ENCODE measurements at places on chromosomes 11 and 22.

GRCh38 chr11:203945-204586 lies 3.1 kb downstream of the BET1L start:
- DNase-seq: no peak

DNA sequence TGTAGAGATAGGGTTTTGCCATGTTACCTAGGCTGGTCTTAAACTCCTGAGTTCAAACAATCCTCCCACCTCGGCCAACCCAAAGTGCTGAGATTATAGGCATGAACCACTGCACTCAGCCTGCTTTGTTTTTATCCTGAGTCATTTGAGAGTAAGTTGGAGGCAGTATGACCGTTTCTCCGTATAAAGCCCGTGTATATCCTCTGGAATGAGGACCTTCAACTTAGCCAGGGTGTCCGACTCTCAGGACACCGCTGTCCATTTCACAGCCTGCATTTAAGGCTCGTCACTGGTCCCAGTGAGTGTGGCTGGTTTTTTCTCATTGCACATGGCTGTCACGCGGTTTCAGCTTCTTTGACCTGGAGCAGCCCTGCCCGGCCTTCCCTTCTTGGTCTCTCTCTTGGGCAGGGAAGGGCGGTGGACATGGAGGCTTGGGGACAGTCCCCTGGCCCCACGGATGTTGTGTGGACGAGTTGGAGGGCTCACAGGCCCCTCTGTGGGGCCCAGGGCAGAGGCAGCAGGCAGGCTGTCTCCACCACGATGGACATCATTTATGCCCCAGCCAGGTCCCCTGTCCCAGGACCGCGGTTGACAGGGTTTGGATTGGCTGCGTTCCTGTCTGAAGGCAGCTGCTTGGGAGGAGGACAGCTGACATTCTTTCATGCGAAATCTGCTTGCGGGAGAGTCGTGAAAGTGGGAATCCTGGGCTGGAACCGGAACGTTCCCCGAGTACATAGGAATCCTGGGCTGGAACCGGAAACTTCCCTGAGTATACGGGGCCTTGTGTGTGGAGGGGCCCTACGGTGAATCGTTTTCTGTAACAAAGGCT lies 93.3 kb downstream of the KCNQ1 start:
- DNase-seq: no peak

DNA sequence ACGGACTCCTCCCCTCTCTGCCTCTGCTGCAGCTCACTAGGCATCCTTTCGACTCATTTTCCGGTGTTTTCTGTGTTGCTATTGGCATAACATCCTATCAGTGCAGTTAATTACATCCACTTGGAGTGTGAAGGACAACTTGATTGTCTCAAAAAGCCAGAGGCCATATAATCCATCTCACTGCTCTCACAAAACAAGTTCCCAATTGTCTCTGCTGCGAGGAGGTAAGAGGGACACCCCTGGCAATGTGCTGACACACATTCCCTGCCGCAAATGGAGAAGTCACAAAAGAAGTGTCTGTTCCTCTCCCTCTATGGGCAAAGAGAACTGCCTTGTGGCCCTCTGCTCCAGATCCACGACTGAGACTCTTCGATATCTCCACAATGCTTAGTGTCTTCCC lies 618.4 kb downstream of the OPCML start:
- DNase-seq: no peak

DNA sequence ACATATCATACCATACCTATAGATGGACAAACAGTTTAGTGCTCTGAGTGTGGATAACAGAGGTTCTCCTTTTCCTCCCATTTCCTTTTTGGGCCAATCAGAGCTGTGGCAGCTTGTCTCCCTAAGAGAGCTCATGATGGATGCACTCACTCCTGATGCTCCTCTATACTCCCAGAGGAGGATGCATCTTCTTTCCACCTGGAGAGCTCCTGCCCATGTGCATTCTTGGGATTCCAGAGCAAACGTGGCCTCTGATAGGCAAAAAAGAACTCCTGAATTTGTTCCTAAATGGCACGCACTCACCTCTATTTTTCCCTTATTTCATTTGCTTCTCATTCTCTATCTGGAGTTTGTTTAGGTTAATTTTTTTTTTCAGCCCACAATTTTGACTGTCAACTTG lies 2.9 kb downstream of the MRGPRX3 start:
- DNase-seq: no peak

- no peak for DNase-seq
These were observed 86.5 kb upstream of the E2F8 start for GRCh38 chr11:19327280-19327679.

GRCh38 chr11:112537026-112537425 lies 276.4 kb upstream of the PLET1 start:
- no peak for DNase-seq

DNA sequence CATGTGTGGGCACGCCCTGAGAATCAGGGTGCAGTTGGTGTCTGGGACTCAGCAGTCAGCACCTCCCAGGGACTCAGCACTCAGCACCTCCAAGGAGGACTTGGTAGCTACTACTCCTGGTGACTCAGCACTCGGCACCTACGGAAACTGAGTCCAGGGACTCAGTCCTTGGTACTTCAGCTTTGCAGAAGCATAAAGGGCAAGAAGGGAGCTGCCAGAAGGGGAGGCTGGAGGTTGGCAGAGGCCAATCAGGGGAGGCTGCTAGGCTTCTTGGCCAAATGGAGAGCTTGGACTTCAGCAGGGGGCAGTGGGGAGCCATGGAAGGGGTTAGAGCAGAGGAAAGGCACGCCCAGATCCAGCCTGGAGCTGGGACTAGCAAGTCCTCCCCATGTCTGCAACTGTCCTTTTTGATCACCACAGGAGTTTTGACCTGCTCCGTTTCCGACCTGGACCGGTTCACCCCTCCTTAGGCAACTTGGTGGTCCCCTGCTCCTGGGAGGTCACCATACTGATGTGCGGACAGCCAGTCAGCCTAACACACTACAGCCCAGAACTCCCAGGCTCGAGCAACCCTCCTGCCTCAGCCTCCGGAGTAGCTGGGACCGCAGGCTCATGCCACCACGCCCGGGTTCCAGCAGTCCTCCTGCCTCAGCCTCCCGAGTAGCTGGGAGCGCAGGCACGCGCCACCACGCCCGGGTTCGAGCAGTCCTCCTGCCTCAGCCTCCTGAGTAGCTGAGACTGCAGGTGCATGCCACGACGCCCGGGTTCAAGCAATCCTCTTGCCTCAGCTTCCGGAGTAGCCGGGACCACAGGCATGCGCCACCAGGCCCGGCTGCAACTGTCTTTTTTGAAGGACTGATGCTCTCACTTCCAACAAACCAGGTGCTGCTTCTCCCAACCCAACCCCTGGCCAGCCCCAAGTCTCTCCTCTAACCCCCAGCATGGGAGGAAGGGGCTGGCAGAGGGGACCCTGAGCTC lies 1.5 kb downstream of the ANO9 start:
- no peak for DNase-seq

GRCh38 chr11:8242499-8243280 lies 21.0 kb downstream of the LMO1 start:
- no peak for DNase-seq

- DNase-seq: no peak
These were observed 18.6 kb downstream of the CTTN start for GRCh38 chr11:70416881-70417280.

GRCh38 chr11:61815790-61816735 lies 740 bp downstream of the FADS1 start:
- DNase-seq: peak; percentile 70

- DNase-seq: no peak
These were observed 180.6 kb downstream of the ADAMTS15 start for GRCh38 chr11:130629039-130629438.

DNA sequence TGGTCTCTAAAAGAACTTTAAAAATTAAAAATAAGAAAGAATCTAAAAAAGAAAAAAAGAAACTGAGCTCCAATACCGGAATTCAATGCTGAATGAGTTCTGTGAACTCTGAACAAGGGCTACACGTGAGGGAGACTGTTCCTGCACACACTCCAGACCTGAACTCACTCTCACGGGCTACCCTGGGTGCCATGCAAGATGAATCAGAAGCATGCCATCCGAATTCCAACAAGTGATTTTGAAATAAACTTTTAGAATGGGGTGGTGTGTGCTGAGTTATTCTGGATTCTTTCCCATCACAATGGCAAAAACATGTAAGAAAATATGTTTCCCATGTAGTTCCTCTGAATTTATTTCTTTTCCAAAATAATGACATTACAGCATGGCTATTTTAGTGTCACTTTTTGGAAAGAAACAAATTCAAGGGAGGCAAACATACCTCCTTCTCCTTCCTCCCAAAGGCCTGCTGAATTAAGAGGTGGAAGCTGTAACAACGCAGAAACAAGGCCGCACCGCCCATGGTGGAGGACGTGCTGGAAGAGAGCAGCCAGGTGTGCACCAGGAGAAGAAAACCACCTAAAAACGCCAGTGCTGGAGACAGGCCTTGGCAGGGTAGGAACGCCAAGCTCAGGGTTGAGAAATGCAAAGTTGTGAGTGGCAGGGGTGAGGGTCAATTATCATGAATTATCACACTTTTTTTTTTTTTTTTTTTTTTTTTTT lies 63.2 kb upstream of the ARFGAP3 start:
- DNase-seq: peak; percentile 40

- peak; percentile 70 for DNase-seq
These were observed 142.4 kb downstream of the KIRREL3 start for GRCh38 chr11:126857860-126858808.

GRCh38 chr11:68722143-68722542 lies 29.2 kb downstream of the TESMIN start:
- no peak for DNase-seq

DNA sequence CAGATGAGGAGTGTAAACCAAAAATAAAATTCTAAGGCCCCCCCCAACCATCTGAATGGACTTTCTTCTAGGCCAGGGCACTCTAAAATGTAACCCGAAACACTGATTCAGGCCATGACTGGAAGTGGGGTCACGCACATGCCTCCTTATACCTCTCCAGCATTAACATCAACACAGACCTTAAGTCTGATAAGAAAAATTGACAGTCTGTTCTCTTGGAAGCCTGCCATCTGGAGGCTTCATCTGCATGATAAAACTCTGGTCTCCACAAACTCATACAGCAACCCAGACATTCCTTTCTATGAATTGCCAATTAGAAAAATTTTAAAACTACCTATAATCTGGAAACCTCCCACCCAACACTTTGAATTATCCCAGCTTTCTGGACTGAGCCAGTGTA lies 3.9 kb upstream of the SERGEF start:
- DNase-seq: no peak

- no peak for DNase-seq
These were observed 131.3 kb downstream of the C11orf87 start for GRCh38 chr11:109553284-109553683.

- DNase-seq: no peak
These were observed 4.8 kb upstream of the FAR1 start for GRCh38 chr11:13663631-13664071.

- peak; percentile 20 for DNase-seq
These were observed 74.1 kb downstream of the PIWIL4 start for GRCh38 chr11:94641167-94641761.

GRCh38 chr11:90434858-90435257 lies 212.0 kb upstream of the CHORDC1 start:
- no peak for DNase-seq

GRCh38 chr11:113840932-113841664 lies 34.3 kb downstream of the USP28 start:
- DNase-seq: no peak

DNA sequence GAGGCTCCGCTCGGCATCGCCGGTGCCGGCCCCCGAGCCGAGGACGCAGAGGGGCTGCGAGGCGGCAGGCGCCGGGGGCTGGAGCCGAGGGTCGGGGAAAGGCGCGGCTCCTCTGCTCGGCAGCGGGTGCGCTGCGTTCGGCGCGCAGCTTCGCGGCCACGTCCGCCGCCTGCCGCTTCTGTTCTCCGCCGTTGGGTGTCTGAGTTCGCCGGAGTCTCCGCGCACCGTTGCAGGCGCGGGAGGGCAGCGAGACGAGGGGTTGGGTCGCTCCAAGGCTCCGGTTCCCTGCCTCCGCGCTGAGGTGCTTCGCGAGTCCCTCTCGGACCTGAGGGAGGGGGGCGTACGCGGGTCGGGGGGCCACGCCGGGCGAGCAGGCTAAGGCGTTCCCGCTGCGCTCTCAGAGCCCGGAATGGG lies 347 bp downstream of the MN1 start:
- DNase-seq: no peak

DNA sequence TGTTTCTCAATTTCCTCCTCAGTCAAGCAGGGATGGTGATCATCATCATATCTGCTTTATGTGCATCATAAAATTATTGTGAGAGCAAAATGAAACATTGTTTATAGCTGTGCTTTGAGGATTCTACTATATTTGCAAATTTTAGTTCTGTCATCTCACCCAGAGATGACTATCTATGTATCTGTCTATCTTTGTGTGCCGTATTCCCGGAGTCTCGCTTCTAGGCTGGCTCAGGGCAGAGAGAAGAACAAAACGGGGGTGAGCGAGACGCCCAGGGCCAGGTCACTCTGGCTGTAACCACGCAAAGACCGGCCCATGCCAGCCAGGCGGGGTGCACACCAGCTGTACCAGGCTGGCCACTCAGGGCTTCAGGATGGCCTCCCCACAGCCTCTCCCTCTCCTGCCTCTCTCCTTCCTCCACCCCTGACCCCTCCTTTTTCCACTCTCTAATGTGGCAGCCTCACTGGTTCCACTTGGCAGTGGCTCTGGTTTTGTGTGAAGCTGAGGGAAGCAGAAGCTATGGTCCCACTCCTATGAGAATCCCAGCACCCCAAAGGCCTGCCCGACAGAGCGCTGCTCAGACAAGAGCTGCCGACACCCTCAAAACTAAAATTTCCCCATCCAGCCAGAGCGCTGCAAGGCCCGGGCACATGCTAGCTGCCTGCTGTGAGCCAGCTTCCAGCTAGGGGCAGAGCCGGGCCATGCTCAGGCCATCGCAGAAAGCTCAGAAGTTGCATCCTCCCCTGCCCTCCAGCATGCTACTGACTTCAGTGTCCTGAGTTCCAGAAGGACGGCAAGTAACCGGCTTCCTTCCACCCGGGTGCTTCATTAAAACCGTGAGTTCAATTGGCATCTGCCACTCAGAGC lies 139.5 kb upstream of the TBCEL start:
- no peak for DNase-seq

- DNase-seq: peak; percentile 35
These were observed 730.6 kb downstream of the METTL15 start for GRCh38 chr11:28838741-28839140.

DNA sequence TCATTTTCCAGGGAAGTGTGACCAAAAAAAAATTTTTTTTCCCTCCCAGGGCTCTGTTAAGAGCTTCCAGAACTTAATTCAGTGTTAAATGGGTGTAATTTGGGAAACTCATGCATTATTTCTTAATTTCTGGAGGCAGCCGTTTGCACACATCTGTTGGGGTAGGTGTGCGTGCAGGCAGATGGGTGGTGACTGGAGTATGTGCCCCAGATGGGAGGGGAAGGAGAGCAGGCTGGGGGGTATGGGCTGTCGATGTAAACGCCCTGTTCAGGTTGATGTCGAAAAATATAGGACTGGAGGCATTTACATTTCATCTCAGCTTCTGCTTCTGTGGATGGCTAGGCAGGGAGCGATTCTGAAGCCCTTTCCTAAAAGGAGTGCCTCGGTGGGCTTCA lies 13.7 kb upstream of the SHISAL1 start:
- no peak for DNase-seq
